ENCODE measurements at places on chromosomes 2 and 18.

GRCh38 chr18:60358516-60358915, 14.1 kb downstream of the MC4R start:
- no peak for DNase-seq

- DNase-seq = no peak
Measured at GRCh38 chr2:47181176-47181575, 26.1 kb upstream of the STPG4 start.

DNA sequence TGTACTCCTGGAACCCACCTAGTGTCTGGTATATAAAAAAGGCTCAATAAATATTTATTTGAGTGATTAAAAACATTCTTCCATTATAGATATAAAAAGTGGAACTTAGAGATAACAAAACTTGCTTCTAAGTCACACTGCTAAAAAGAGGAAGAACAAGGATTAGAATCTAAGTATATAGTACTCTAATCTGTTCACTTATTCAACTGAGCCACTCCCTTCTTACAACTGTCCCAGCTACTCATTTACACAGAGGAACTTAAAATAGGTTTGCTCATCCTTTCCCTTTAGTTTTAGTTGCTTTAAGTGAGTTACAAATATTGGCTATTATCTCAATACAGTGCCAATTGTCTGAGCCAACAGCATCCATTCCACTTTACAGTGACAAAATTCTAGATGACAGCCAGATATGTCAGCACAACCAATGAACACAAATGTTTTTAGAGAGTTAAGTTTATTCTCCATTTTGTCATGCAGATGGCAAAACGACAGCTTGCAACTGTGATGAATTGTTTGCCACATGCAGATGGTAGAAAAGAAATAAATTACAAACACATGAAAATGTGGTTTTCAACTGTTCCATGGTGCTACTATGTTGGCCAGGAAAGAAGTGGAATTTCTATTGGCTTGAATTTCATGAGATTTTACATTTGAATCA, 280.7 kb upstream of the ZC3H15 start:
- DNase-seq = no peak

DNA sequence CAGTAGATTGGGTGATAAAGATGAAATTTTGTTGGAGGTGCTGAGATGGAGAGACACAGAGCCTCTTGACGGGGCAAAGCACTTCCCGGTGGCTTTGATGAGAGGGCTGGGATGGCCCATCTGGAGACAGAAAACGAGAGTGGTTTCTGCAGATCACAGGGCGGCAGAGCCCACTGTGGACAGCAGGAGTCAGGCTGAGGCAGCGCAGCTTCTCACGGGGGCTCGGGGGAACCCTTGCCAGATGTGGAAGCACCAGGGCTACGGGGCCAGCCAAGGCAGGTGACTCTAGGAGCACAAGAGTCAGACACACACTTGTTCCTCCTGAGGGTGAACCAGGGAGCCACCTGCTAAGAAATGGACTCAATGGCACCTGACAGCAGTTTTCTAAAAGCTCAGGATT, 78.5 kb downstream of the TPO start:
- no peak for DNase-seq

- DNase-seq = no peak
Measured at GRCh38 chr2:125593036-125593435, 1062.9 kb upstream of the GYPC start.

DNA sequence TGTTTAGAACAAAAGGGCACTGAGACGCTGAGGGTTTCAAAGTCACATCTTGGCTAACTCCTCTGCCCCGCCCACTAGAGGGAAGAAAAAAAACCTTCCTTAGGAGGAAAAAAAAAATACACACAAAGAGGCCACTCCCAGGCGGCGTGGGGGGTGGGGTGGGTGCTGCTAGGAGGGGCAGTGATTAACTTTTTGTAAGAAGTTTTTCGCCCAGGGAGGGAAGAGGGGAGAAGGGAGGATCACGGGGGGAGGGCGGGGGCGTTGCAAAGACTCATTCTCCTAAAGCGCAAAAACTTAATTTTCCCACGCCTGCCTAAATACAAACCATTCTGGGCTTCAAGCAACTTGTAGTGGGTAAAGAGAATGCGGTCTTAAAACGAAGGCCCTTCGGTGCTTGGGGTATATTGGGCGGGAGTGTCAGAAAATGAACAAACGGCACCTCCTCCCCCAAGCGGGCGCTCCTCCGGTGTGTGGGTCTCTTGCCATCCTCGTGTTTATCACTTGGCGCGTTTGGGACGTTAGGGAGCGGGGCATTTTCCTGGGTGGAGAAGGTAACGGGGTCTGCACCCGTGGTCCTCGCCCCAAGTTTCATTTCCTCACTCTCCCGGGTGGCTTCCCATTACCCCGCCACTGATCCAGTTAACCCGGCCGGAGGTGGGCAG, 1.7 kb downstream of the CXCR4 start:
- peak; percentile 53 for DNase-seq

DNA sequence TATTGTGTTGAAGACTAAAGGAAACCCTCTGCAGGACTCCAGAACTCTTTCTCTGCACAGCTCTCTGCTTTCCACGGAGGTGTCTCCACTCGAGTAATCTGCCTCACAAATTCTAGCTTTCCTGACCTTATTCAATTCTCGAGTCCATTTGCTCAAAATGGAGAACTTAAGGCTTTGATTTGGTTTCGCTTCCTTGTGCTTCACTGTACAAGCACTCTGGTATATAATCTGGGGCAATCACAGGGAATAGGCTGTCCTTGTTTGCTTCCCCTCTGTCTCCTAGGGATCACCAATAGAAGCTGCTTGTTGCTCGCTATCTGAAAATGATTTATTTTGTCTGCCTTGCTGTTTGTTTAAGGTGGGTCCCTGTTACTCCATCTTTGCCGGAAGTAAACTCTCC, 129.1 kb upstream of the DOCK10 start:
- no peak for DNase-seq

DNA sequence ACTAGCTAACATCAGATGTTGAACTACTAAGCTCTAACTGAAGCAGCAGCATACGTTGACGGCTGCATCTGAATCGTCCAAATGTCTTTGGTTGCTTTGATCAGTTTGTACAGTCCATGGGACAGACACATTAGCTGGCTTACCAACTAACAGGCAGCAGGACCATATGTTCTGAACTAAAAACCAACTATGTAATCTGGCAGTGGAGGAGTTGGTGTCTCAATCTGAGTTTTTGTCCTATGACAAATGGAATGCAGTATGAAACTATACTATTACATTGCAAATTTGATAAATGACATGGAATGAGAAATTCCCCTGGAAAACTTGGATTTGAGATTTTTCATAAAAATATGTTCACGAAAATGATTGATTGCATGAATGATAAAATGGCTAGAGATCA, 79.5 kb downstream of the EPHA4 start:
- no peak for DNase-seq

- no peak for DNase-seq
Measured at GRCh38 chr2:14998546-14998945, 366.0 kb downstream of the LRATD1 start.

DNA sequence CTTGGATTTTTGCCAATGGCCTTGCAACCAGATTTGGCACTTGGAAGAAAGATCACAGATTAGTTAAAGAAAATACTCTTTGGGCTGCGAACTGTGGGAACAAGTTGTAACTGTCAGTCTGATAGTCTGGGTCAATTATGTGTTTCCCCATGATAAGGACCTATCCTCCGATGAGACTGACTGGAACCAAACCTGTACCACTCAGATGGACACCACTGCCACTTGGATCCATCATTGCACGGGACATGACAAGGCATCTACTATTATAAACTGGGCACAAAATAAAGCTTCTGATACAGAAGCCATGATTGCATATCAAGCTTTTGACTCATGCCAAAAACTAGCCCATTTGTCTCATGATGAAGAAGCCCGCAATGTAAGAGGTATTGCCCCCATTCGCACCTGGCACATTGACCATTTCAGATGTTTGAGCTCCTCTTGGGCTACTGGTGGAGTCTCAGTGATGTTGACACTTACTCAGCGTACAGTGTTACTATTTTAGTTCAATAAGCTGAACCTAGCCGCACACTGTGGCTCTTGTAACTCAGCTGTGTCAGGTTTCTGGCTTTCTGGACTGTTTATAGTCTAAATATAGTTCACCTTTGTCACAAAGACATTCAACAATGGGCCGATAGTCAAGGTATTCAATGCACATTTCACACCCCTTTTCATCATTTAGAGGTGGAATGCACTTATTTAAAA, 179.8 kb upstream of the RBBP8 start:
- DNase-seq = no peak

Measured in activated T-helper 1 cell treated with anti-CD3 and anti-CD28 coated beads, Interleukin-2, amount 50 U/mL, for 16 hours (primary cell).